ENCODE measurements at places on chromosomes 2 and 18.

GRCh38 chr2:70188460-70188859 lies 2.4 kb downstream of the C2orf42 start:
- no peak for DNase-seq

DNA sequence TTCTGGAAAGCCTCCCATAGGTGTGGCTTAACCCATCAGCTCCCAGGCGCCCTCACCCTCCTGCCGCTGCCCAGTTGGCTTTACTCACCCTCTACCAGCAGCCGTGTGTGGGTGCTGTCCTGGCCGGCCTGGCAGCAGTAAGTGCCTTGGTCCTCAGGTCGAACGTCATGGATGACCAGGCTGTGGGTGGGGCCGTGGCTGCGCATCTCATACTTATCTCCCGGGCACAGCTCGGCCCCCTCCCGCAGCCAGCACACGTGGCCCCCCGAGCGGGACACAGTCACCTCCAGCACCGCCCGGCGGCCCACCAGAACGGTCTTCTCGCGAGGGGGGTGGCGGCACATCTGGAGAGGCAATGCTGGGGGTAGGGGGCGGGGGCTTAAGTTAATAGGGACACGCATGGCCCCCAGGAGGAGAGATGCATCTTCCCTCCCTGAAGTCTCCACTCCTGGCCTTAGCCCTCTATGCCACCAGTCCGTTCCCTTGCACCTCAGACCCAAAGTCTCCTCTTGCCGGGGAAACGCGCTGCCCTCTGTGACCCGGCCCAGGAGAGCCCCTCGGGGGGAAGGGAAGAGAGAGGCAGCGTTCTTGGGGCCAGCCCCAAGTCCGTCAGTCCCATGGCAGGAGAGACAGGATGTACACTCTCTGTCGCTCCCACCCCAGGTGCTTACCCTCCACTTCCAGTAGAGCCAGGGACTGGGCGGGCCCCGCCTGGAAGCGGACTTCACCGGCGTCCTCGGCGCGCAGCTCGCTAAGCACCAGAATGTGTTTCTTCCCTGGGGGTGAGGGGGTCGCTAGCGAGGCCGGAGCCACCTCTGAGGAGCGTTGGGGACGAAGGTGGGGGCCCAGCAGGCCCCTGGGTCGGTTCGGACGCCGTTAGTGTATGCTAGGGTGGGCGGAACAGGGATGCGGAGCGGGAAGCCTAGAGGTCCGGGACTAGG lies 7.9 kb downstream of the TMEM198 start:
- DNase-seq: no peak

GRCh38 chr2:207015901-207016300 lies 76.6 kb downstream of the CPO start:
- DNase-seq: no peak

- no peak for DNase-seq
These were observed 63.1 kb upstream of the MCFD2 start for GRCh38 chr2:46978723-46979122.

- DNase-seq: no peak
These were observed 61.3 kb upstream of the PAX3 start for GRCh38 chr2:222360146-222360545.

GRCh38 chr2:201999279-201999678 lies 34.4 kb upstream of the FZD7 start:
- DNase-seq: no peak

DNA sequence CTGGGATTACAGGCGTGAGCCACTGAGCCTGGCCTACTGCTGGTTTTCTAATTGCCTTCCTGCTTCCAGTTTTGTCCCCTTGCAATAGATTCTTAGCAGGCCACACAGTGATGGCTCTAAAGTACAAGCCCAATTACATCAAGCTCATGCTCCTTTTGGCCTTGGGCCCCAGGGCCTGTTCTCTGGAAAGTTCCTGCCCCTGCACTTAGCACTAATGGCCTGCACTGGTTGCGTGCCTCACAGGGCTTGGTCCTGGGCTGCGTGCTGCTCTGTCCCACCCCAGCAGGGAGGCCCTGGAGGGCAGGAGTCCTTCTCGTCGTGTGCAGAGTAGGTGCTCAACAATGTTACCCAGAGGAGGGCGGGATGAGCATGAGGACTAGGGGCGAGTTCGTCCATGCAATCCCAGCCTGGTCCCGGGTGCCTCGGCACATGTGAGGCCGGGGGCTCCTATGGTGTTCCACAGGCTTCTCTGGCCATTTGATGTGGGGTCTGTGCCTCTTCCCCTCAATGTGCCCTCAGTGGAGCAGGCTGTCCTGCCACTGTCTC lies 51.7 kb downstream of the PDCL3 start:
- no peak for DNase-seq

DNA sequence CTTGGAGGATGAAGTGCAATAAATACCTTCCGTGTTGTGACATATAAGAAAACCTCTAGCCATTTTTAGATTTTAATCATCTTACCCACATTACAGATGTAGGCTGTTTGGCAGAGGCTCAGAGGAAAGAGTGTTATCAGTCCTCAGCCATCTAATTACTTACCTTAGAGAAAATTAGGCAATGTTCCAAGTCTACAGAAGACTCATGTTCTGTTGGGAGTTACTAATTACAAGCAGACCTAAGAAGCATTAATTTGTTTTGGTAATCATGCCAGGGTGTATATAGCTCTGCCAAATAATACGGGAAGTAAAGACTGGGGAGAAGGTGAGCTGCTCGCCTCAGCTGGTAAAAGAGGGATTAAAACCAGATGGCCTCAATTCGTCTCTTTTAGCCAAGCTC lies 125.8 kb upstream of the PGAP1 start:
- DNase-seq: no peak

GRCh38 chr2:124024561-124025170 lies 421 bp upstream of the CNTNAP5 start:
- DNase-seq: no peak

GRCh38 chr2:33441235-33441810 lies 35.1 kb upstream of the RASGRP3 start:
- DNase-seq: no peak

- DNase-seq: no peak
These were observed 142.2 kb downstream of the RAPGEF4 start for GRCh38 chr2:172877826-172878225.
